Stimulated activated CD4-positive, alpha-beta T cell treated with anti-CD3 and anti-CD28 coated beads, Interleukin-15, amount 100 ng/mL, for 48 hours (primary cell): ENCODE measurements at places on chromosomes 5 and 9.
A peak's percentile ranks its signal among the peaks of the same experiment; 100 is the strongest.

DNA sequence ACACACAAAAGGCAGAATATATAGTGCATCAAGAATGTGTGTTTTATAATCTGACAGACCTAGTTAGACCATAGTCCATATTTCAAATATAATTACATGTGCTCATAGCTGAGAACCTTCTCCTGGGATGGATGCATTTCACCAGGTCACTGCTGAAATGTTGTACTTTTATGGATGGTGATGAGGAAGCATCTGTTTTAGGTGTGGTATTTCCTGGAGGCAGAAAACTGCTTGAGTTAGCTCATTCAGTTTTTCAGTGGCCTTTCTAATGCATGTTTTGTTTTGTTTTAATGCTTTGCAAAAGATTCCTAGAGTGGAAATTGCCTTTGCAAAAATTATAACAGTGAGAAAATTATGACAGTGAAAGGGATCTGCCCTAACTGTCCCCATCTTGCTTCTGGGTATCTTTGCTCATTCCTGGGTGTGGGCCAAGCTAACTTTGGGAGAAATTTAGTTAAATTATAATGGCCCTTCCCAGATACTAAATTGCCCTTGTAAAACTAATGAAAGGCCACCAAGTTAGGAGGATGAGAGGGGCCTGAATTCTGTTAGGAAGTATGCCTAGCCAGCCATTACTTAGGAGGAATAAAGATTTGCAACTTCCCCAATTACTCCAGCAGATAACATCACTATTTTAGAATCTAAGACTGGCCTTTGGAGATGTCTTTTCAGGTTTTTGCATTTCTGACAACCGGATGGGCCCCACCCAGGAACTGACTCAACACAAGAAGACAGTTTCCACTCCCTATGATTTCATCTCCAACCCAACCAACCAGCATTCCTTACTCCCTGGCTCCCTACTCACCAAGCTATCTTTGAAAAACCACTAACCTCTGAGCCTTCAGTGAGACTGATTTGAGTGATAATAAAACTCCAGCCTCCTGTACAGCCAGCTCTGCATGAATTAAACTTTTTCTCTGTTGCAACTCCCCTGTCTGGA, 7.0 kb upstream of the IL12B start:
- no peak for DNase-seq

DNA sequence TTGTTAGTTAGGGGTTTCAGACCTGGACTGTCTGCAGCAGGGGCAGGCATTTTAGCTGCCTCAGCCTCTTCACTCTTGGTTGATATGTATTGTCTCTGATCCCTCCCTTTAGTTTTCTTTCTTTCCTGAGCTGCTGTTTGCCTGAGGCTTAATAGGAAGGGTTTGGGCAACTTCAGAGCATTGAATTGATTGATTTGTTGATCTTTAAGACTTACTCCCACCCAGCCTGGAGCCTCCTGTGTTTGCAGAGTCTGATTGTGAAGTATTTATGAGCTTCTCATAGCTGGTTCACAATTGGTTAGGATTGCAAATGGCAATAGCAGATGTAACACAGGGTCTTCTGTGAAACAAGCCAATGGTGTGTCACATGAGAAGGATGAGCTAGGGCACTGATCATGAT, 671.8 kb upstream of the SEMA6A start:
- DNase-seq = no peak

DNA sequence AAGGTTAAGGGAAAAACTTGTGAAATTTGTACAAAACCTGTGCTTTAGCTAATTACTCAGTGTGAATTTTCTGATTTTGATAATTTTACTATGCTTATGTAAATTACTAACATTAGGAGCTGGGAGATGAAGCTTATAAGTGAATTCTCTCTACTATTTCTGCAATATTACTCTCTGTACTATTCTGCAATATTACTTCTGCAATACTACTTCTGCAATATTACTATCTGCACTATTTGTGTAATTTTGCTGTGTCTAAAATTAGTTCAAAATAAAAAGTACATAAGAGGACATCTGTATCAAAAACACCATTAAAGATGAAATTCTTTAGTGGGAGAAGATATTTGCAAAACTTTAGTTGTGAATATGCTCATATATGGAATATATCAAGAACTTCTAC, 62.9 kb downstream of the C9 start:
- no peak for DNase-seq

DNA sequence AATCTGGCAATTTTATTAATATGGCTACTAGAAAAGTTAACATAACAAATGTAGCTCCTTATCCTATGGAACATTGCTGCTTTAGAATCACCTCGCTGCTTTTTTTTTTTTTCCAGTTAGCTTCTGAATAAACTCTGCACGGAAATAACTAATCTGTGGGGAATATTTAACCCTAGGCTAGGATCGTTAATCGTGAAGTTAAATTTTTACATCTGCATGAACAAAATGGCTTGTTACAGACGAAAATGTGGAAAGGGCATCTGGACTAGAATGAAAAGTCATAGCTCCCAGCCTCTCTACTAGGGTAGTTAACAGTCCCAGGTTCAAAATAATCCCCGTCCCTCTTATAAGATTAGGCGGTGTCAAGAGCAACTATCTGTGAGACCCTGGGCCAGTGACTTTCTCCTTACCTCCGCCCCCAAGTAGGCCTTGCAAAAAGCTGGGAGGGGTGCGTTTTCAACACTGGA, 470 bp upstream of the SLC22A5 start:
- DNase-seq = no peak

GRCh38 chr9:114701988-114702387, 20.0 kb upstream of the TEX48 start:
- DNase-seq = no peak

DNA sequence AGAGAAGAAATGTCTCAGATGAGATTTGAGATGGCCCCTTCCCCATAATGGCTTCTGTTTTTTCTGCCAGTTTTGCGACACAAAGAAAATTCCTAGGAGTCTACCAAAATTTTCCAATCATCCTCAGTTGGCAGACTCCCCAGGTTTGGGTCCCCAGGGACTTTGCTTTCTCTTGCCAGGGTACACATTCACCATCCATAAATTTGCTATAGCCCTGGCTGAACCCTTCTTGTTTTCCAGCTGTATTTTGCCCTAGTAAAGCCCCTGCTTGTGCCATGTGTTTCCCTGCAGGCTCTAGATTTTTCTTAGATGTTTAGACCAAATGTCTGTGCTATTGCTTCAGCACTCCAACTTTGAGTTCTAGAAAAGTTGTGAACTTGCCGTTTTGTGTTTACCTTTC, 283.2 kb downstream of the ANXA1 start:
- no peak for DNase-seq

- no peak for DNase-seq
Observed at GRCh38 chr9:8616414-8616813, 816.8 kb upstream of the DMAC1 start.

DNA sequence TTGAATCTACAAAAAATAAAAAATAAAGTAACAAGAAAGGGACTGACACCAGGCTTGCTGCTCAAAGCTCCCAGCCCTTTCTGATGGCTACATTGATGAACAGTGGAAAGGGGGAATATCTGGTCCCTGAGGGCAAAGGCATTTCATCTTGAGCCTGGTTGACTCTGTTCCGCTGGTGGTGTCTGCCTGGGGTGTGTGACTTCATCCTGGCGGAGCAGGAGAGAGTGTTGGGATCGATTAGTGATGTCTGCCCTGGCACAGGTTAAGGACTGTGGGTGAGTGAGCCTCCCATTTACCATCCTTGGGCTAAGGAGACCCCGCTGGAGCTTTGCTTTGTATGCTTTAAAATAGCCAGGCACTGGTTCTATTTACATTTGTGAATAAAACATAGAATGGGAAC, 56.9 kb upstream of the ASS1 start:
- DNase-seq = no peak

DNA sequence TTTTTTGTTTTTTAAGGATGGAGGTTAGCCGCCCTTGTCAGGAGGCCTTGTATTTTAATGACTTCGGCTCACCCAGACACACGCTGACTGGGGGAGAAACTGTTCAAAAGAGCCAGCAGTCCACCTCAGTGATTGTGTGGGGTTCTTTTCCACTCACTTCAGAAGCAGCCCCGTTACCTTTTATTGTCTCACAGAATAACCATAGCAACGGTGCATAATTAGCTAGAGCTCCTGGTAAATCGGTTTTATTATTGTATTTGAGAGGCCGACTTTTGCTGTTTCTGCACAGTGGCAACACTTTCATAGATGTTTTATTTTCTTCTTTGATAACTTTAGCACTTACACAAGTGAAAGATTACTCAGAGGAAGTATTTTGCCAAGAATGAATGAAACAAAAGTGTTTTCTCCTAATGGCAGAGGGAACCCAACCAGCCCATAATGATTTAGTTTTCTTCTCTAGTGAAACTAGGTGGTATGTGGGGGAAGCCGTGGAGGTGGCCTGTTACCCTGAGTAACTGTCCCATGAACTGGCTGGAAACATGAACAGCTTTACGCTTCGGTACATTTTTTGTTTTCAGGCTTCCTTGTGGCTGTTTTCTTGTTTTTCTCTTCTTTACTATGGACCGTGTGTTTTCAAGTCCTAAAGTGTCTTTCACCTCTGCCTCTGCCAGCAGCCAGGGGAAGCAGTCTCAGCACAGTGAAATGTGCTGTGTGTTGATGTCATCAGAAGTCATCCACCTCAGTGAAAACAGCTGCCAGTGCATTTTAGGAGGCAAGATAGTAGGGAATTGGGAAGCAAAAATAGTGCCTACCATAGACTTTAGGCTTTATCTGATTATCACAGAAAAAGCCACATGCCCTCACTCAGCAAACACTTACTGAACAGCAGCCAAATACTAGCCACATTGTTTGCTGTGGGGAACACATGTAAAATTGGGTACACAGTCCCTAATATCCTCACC, 414.7 kb downstream of the KDM4C start:
- DNase-seq = no peak

DNA sequence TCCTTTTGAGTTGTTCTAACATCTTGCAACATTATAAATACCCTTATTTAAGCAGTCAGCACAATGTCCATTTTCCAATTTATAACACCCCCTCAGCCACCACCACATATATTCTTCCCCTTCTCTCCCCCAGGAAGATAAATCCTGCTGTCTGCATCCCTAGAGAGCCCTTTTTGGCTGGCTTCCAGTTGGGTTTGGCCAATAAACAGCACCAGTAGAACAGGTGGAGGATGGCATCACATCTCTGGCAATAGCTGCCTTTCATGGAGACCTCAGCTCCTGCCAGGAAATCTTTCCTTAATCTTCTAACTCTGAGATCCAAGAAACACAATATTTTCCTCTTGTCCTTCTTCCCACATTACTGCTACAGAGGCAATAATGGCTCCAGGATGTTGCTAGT, 53.7 kb downstream of the TRIM36 start:
- DNase-seq = no peak

- no peak for DNase-seq
Observed at GRCh38 chr9:132993511-132993939, 15.0 kb downstream of the GFI1B start.

DNA sequence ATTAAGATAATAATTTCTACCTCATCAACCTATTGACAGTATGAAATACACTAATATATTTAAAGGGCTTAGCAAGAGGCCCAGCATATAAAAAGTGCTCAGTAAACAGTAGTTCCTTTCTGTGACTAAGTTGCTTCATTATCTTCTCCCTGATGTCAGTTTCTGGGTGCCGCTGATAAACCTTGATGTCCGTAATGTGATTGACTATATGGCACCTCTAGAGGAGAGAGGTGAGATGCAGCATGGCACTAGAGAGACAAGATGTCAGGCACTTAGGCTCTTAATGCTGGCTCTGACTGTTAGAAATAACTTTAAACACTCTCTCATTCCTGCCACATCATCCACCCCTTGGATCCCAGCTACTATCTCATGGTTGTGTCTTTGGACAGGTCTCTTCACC, 455.9 kb upstream of the KLF4 start:
- DNase-seq = no peak

GRCh38 chr5:14507156-14507941, 74.2 kb upstream of the OTULINL start:
- DNase-seq = no peak

- no peak for DNase-seq
Observed at GRCh38 chr9:133352635-133353340, 3.5 kb downstream of the SURF1 start.

- DNase-seq = peak; percentile 55
Observed at GRCh38 chr9:37464426-37465248, 613 bp downstream of the ZBTB5 start.

GRCh38 chr5:109533751-109534272, 124.0 kb upstream of the PJA2 start:
- no peak for DNase-seq

GRCh38 chr5:175470781-175471180, 7.6 kb upstream of the SFXN1 start:
- DNase-seq = no peak

DNA sequence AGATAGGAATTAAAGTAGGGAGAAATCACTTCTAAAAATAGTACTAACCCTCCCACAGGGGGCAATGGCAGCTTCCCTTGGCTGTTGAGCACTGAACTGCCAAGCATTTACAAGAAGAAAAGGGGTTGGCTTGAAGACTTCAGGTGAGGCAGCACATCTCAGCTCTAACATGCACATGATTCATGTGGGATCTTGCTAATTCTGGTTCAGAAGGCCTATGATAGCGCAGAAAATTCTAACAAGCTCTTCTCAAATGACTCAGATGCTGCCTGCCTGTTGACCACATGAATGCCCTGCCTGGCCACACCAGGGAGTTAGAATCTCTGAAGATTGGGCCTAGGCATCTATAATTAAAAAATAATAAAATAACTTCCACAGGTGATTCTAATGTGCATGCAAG, 22.6 kb downstream of the CD180 start:
- no peak for DNase-seq

- DNase-seq = peak; percentile 28
Observed at GRCh38 chr5:59760785-59761348, 132.7 kb downstream of the PDE4D start.

DNA sequence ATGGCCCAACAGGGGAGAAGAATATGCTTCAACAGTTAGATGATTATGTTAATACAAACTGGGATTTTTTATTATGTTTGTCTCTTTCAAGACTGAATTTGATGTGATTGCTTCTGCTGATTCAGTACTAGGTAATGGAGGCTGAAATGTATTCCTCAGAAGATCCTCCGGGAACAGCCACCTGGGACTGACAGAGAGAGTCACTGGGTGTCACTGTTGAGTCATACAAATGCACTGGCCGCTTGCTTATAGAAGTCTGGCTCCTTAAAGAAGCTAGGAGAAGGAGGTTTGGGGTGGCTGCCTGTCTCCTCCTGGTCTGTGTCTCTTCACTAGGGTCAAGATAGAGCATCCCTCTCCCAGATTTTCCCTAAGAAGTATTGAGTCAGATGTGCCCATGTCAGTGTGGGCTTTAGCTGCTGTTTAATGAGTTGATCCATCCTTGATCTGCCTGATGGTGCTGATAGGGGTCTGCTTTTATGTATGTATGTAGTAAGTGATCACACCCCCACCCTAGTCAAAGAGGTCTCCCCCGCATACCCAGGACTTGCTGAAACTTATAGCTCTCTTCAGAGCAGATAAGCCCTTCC, 773.4 kb downstream of the BRINP1 start:
- DNase-seq = no peak

DNA sequence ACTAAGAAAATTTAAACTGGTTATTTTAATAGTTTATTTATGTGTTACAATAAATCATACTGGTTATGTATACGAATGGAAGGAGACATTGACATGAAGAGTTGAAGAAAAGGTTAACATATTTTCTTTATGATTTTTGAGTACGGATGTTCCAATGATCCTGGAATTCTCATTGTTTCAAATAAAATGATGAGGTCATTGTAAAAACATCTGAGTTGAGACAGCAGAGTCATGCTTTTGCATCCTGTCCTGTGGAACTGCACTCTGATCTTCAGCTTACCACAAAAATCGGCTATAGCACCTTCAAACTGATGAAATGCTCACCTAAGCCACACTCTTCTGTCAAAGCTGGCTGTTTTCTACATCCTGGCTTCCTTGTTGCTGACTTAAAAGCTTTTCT, 67.8 kb downstream of the PTCD2 start:
- DNase-seq = no peak
